NCI-H1694 (cell line): ENCODE measurements at places on chromosomes 12 and 14.

DNA sequence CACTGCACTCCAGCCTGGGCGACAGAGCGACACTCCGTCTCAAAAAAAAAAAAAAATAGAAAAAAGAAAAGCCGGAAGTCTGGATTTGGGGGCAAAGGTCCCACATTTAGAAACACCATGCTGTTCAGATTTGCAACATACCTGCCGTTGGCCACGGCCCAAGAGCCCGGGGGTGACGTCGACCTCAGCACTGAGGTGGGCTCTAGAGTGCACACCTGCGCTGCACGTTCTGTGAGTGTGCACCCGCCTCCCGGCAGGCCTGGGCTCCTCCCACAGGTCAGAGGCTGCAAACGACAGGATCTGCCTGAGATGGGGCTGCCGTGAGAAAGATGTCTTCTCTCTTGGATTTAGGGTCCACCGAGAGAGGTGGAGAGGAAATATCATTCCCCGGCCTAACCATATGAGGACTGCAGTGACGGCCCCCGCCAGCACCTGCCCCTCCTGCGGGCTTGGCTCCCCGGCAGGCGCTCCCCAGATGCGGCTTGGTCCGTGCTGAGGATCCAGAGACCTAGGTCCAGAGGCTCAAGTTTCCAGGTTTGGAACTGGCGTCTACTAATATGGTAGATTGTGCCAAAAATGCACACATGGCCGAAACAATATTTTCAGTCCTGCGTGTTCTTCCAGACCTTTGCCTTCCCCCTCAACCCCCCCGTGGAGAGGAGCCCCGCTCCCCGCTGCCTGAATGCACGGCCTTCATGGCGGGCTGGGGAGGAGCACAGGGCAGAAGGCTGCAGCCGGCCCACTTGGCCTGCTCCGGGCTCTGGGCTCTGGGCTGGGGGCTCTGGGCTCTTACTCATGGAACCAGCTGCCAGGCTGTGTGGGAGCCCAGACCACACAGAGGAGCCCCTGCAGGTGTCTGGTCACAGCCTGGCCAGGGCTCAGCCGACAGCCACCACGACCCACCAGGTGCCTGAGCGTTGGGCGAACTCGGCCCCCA, 58.8 kb upstream of the FBRSL1 start:
- DNase-seq = no peak

DNA sequence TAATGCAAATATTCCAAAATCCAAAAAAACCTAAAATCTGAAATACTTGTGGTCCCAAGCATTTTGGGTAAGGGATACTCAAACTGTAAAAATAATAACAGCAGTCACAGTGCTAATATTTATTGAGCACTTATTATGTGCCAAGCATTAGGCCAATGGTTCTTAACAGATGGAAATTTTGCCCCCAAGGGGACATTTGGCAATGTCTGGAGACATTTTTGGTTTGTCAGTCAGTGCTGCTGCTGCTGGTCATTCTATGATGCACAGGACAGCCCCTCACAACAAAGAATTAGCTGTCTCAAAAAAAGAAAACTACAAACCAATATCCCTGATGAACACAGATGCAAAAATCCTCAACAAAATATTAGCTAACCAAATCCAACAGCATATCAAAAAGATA, 5.8 kb downstream of the NDUFA12 start:
- no peak for DNase-seq

- DNase-seq = no peak
Observed at GRCh38 chr12:5861416-5861815, 83.6 kb downstream of the ANO2 start.

- peak; percentile 18 for DNase-seq
Observed at GRCh38 chr12:118055144-118055557, 5.8 kb downstream of the WSB2 start.

DNA sequence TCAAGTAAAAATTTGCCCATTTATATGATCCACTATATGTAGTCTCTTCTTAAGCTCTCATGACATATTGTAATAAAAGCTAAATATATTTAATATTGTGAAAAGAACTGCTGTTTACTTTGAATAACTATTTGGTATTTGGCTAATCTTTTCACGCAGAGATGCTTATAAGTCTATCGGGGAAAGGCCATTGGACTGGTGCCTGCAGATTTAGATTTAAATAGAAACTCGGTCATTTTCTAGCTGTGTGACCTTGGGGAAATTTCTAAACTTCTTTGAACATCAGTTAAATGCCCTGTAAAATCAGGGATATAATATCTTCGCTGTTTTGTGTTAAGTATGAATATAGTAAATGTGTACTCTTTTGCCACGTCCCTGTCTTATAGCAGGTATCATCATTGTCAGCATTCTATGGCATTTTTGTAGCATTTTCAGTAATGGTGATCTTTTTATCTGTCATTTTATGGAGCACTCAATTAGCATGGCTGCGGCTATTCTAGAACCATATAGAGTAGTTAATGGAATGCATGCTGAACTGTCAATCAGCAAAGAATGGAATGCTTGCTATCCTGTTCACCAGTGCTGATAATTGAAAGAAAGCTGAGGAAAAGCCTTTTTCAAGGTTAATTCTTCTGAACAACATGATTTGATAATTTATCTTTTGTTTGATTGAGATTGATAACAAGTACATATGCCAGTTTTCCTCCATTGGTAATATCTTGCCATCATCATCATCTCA, 181.2 kb downstream of the TMTC2 start:
- peak; percentile 35 for DNase-seq

DNA sequence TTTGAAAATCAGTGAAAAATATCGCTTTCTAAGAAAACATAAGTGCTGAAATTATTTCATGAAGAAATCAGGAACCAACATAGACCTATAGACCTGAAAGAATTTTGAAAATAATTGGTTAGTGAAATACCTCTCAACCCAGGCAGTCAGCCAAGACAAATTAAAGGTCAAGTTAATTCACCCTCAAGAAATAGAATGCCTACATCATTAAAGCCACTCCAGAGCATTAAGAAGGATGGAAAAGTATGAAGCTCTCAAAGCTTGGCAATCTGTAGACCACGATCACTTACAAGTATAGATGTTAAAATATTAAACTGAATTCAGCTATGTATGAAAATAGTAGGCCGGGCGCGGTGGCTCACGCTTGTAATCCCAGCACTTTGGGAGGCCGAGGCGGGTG, 48.3 kb downstream of the SFSWAP start:
- no peak for DNase-seq

GRCh38 chr12:67441736-67442346, 172.7 kb downstream of the CAND1 start:
- peak; percentile 79 for DNase-seq

GRCh38 chr12:120470150-120470784, 719 bp upstream of the SRSF9 start:
- DNase-seq = no peak

DNA sequence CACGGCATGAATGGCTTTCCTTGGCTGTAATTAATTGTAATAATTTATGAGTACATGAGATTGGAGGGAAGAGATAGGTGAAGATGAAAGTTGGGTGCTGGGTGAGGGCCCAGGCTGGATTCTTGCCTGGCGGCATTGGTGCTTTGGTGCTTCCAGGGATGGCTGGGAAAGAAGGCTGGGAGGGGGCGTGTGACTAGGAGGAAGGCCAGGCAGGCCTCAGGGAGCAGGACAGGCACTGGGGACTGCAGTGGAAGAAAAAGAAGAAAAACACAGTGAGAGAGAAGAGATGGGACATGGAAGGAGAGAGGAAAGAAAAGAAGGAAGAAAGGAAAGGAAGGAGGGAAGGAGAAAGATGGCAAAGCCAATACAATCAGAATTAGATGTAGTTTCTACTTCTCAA, 3.7 kb downstream of the HOXC9 start:
- no peak for DNase-seq

DNA sequence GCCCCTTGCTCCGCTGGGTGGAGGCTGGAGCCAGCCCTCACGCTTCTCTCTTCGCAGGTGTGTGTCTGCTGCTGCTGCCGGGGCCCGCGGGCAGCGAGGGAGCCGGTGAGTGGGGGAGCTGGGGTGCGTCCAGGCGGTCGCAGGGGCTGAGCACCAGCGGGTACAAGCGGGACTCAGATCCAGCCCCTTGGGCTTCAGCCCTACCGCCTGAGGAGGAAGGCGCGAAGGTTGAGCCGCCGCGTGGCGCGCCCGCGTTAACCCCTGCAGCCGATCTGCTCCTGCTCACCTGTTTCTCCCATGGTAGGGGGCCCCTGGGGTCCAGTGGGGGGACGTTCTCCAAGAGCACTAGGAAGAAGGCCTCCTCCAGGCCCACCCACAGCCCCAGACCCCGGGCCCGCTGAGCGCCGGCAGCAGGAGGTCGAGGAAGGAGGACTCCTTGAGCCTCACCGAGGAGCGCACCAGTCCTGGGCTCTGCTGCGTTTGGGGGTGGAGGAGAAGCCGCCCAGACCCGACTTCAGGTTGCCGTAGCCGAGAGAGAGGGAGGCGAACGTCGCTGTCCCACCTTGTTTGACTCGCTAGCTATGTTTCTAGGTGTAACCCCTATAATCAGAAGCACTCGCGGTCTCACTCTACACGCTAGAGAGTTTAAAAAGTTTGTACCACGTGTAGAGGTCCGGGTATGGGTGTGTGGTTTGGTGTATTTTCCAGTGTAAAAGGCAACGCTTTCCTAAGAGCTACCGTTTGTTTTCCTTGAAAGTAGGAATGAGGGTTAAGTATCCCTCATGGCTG, 834 bp downstream of the COCH start:
- no peak for DNase-seq

DNA sequence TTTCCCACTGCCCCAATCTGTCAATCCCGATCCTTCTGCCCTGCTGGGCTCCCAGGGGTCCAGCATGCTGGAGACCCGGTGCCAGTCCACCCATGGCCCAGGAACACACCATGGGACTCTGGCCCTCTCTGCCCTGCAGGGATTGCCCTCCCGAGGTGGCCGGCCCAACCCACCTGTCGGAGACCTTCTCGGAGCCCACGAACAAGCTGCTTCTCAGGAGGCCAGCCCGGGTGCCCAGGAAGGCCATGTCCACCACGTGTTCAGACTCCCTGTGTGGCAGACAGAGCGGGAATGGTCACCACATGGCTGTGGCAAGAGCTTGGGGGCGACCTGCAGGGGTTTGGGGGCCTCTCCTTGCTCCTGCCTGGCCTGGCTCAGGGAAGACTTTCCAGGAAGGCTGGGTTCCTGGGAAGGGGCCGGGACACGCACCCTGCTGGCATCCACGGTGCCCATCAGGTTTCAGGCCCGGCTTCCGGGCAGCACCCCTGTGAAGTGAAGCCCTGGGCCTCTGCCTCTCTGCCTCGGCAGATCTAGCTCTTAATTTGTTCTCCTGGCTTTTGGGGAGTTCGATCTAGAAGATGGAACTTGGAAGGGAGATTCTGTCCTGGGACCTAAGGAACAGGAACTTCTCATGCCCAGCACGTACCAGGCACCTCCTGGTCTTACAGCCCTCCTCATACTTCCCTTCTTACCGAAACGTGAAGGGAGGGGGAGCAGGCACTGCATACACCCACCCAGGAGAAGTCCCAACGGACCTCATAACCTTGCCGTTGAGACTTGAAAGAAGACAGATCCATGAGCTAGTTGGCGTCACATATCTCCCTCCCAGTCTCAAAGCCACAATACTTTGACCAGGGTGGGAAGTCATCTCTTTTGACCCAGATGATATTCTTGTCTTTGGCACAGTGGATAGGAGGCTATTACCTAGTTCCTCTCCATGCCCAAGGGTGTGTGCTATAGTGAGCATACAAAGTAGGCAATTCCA, 26.3 kb downstream of the LRTM2 start:
- no peak for DNase-seq

DNA sequence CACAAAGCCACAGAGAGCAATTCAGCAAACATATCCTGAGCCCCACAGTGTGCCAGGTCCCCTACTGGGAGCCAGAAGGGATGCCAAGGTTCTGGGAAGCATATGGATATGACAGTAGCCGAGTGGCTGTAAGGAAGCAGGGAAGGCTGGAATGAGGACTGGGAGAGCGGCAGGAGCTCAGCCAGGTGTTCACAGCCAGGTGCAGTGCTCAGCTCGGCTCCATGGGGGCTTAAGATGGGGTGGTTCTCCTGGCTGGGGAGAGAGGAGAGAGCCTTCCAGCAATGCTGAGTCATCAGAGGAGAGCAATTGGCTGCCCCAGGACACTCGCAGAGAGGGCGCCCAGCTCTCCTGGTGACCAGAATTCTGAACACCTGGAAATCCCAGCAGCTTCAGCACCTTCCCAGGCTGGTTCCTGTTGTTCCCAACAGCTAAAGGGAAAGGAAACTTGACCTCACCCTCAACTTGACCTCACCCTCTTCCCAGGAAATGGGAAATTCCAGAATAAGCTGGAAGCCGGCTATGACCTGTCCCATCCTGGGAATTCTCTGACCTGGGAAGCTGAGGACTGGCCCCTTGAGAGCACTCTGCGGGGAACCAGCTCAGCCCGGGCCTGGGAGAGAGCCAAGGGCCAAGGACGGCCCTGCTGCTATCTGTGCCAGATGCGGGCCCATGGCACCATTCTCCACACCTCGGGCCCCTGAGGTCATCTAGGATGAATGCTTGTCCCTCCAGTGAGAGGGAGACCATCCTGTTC, 34.6 kb downstream of the SLC6A12 start:
- peak; percentile 69 for DNase-seq

DNA sequence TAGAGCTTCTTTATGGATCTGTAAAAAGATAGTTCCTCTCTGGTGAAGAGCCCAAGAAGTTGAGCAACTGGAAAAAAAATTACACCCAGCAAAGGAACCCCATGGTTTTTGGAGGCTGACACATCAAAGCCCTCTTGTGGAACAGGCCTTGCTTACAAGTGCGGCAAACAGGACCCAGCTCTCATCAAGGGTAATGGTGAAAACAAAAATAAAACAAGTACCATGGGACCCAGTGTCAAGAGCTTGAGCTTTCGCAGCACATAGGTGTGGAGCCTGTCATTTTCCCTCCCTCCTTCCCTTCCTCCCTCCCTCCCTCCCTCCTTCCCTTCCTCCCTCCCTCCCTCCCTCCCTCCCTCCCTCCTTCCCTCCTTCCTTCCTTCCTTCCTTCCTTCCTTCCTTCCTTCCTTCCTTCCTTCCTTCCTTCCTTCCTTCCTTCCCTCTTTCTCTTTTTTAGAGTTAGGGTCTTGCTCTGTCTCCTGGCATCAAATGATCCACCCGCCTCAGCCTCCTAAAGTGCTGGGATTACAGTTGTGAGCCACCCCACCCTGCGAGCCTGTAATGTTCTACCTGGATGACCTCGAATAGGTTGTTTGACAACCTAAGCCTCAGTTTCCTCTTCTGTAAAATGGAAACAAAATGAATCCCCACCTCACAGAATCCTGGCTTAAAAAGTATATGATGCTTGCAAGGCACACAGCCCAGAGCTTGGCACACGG, 114.3 kb upstream of the RPH3A start:
- DNase-seq = no peak

GRCh38 chr12:13230500-13230899, 34.0 kb downstream of the EMP1 start:
- DNase-seq = no peak

GRCh38 chr12:109163167-109163566, 46.8 kb downstream of the ACACB start:
- DNase-seq = no peak
